Effector memory CD8-positive, alpha-beta T cell (primary cell): ENCODE measurements at places on chromosomes 1 and 21.
A peak's percentile ranks its signal among the peaks of the same experiment; 100 is the strongest.

DNA sequence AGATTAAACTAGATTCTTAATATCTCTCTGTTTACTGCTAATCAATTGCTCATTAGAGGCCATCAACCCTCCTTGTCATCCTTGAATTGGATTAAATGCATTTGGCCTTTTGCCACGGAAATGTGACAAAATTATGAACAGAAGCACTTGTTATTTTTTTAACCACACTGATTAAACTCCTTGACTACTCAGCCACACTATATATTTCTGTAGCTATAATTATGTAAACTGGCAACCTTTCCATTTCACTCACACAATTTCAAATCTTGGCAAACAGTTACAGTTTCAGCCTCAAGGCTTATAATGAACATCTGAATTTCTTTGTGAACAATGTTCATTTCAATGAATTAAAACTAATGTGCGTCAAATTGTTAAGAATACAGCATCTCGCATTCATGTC, 10.1 kb downstream of the ADAMTS5 start:
- DNase-seq: no peak

DNA sequence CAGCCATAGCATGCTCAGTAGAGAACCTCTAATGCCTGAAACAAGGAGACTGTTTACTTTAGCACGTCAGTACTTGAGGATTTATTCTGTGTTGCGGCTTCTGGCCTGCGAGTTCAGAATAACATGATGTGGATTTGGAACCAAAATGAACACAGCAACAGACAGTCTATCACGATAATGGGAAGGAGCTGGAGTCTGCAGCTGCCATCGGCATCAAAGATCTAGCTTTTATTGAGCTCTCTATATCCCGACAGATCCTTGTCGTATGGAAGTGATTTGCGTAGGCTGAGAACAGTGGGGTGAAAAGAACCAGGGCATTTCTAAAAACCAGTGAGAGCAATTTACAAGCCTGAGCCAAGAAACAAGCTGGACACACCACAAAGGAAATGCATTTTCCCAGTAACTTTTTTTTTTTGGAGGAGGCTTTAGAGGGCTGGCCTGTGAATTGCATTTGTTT, 294.2 kb downstream of the KIF26B start:
- no peak for DNase-seq

GRCh38 chr1:40849801-40850592, 12.2 kb downstream of the CITED4 start:
- peak; percentile 77 for DNase-seq

DNA sequence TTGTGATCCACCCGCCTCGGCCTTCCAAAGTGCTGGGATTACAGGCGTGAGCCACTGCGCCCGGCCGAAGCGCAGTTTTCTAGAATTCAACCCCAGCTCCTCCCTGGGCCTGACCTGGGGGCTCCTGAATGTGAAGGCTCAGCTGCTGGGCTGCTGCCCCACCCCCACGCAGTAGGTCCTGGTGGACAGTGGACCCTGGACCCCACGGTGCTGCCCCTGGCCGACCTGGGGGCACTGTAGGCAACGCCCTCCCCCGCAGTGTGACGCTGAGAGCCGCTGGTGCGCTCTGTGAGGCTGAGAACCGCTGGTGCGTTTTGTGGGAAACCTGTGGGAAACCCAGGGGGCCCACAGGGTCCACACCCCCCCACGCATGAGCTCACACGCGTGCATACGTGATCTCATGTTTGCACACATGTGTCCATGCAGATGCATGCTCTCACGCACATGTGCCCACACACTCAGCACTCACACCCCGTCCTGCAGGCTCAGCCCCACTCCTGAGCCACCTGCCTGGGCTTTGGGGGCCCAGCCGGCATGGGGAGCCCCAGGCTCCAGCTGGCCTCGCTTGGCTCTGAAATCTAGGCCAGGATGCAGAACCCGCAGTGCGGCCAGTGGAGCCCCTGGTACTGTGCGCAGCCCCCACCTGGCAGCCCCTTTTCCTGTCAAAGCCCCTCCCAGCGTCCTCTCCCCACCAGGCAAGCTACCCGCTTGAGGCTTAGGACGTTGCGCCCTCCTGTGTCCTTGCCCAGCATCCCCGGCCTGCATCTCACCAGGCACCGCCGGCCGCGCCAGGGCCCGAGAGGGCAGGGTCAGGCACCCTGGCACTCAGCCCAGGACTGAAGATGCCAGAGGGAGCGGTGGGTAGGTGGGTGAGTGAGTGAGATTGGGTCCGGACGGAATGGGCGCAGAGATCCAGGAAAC, 67.7 kb downstream of the COL18A1 start:
- no peak for DNase-seq

DNA sequence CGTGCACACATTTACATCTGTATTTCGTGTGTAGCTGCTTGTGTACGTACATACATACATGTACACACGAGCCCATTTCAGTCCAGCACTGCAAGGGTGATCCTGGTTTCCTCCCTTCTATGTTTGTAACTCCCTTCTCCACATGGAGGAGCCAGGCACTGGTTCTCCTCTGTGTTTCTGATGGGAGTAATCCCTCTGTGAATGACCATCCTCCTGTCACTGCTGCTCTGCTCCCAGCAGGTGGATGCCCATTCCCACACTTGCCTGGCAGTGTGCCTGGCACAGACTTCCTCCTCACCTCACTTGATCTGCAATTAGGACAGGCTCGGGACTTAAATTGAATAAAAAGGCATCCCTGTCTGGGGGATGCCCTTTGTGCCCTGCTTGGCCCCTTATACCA, 37.1 kb downstream of the TRAPPC10 start:
- DNase-seq: no peak

GRCh38 chr1:235649368-235650163, at the start of gene GNG4:
TSS of gene GNG4 (minus strand) at chr1:235649784. CDS start at chr1:235583838, 65,946 bp downstream.
- no peak for DNase-seq

GRCh38 chr1:160018900-160019299, 12.9 kb downstream of the PIGM start:
- DNase-seq: no peak

DNA sequence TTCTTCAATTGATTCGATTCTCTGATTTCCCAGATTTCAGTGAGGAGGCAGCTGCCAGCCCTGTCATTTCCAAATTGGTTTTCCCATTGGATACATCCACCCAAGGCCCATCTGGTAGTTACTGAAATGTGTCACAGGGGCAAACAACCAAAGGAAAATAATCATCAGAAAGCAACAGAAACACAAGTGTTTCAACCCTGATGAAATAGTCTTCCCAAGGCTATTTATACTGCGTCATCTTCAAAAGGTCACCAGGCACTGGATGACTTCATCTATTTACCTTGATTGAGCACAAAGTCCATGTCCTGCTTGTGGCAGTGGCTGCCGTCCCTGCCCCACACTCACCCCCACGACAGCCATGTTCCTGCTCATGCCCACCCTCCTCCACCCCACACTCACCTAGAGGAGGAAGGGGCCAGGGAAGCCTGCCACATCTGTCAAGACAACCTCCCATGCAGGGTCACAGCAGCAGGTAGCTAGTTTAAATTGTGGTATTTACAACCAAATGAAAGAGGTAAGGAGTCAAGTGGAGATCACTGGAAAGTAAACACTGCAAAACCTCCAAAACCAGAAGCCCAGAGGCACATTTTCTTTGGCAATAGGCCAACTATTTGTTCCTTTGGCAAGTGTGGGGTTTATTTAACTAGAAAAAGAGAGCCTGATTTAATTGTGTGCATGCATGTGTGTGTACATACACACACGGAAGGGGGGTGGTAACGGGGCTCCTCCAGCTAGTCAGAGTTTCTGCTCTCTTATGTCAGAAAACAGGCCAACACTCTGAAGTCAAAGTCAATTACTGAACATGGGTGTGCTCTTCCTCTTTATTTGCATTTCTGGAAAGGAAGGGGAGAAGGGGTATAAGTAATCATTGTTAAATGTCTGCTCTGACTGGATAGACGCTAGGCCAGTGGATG, 49.5 kb upstream of the RAB4A start:
- no peak for DNase-seq

- DNase-seq: no peak
These were observed 2.9 kb downstream of the SARS1 start for GRCh38 chr1:109216662-109217061.

GRCh38 chr1:48659801-48660200, 116.9 kb downstream of the BEND5 start:
- DNase-seq: no peak

GRCh38 chr1:176791906-176792305, 328.9 kb downstream of the PAPPA2 start:
- DNase-seq: no peak

DNA sequence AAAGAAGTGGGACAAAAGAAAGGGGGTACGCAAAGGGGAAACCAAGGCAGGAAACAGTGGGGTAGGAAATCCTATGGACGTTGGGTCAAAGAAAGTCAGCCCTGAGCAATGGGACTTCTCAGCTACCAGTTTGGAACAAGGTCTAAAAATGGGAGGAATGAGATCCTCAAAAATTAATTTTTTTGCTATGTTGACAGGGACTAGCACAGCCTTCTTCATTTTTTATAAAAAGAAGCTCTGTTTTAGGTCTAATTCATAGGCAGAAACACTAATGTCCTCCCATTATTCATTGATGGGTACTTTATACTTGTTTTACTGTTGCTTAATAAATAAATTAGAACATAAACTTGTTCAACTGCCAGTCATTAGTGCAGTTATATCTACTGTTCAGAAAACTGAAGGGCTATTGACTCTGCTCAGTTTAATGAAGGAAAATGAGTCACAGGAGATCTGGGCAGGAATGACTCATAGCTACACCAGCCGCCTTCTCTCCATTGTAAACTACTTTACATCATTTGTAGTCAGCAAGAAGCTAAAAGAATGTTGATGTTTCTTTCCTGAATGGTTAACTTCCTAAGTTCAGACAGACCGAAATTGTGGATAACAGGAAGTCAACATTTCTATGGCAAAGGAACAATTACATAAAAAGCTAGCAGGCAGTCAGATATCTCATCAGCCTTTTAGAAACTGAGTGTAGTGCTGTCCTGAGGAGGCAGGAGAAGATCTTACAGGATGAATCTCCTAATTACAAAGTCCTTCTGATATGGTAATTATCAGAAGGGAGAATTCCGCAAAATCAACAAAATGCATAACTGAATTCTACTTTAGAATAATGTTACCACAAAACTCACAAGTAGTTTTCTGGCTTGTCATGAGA, 356.4 kb upstream of the PKN2 start:
- no peak for DNase-seq

DNA sequence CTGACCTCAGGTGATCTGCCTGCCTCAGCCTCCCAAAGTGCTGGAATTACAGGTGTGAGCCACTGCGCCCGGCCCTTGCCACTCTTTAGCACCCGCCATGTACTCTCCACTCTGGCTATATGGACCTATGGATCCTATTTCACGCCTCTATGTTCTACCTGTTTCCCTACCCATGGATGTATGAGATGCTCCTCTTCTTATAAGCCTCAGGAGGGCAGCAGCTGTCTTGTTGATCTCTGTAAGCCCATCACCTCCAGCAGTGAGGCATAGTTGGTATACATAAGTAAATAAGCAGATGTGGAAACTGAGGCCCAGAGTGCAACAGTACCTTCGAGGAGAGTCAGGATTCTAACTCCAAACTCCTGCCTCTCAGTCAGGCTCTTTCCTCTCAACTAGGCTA, 24.7 kb upstream of the ARTN start:
- DNase-seq: no peak

GRCh38 chr1:89261926-89262515, 10.6 kb downstream of the GBP5 start:
- no peak for DNase-seq

GRCh38 chr1:101175466-101175865, 61.4 kb upstream of the S1PR1 start:
- DNase-seq: no peak

GRCh38 chr21:35989138-35989735, 71.1 kb downstream of the SETD4 start:
- DNase-seq: no peak

DNA sequence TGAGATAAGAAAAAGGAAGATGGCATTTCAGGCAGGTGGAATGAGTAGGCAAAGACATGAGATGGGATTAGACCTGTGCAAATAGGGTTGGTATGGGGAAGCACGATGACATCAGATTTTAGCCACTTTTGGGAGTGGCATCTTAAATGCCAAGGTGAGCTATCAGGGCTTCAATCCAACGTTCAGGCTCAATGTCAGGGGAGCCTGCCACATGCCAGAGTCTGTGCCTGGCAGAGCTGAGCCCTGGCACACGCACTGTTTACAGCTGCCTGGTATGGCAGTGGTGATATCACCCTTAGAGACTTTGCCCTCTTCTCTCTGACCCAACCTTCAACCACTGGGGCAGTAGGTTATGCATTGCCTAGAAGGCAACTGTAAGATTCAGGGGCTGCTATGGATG, 1.1 kb upstream of the GUCA2B start:
- DNase-seq: no peak

- no peak for DNase-seq
These were observed 12.7 kb upstream of the WDR26 start for GRCh38 chr1:224447251-224447650.

DNA sequence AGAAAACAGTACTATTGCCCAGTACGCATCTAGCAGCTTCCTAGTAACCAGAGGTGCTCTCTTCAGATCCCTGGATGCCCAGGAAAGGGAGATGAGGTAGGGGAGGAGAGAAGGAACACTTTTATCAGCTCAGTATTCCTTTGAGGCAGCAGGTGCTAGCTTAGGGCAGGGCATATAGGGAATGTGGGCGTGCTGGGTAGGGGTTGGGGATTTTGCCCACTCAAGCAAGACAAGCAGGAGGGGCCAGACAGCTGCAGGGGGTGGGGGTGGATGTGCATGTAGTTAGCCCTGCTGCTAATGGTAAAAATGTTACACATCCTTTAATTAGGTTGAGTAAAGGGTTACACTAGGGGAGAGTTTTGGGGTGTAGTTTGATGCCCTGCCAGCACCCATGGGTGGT, 18.1 kb upstream of the AVPR1B start:
- no peak for DNase-seq

DNA sequence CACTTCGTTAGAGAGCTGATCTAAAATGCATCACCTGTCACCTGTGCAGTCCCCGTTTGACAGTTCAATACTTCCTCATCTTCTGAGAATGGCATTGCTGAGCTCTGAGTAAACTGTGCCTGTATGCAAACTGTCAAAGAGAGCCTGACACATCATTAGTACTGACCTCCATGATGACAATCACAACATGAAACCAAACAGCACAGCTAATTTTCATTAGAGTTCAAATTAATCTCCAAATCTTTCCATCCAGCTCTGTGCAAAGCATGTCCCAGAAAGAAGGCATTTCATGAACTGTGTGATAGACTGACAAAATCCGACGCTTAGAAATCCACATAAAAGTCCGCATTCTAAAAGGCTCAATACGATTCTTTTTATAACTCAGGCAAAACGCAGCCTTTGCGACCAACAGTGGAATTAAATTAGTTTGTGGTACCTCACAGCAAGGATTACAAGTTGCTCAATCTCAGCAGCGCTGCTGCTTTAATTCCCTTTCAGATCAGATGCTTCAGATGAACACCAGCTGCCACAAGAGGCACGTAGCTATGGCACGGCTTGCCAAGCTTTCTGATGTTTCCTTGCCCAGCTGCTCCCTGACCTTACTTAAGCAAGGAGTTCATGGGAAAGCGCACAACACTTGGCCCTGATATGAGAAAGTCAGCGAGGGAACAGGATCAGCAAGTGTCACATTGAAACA, 765.5 kb upstream of the PRMT6 start:
- no peak for DNase-seq
